Activated gamma-delta T cell treated with anti-CD3 and anti-CD28 coated beads, Interleukin-2, amount 50 U/mL, for 16 hours (primary cell): ENCODE measurements at places on chromosomes 1 and 21.

DNA sequence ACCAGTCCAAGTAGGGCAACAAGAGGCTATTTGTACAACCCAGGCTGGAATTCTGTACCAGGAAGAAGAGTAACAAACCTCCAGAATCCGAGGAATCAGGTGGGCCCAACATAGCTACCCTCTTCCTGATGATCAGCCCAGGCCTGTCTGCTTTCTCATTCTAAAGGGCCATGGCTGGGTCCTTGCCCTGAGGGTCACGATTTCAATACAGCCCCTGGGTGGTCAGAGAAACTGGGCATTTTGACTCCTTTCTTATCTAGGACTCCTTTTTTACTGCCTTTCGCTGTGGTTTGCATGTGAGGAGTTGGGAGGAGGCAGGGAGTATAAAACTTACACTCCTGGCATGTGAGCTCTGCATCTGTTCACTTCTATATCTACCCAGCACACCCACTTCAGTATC is 164.9 kb upstream of the COA6 start:
- DNase-seq: no peak

GRCh38 chr1:15103211-15103610 is 50.3 kb upstream of the TMEM51 start:
- DNase-seq: no peak

DNA sequence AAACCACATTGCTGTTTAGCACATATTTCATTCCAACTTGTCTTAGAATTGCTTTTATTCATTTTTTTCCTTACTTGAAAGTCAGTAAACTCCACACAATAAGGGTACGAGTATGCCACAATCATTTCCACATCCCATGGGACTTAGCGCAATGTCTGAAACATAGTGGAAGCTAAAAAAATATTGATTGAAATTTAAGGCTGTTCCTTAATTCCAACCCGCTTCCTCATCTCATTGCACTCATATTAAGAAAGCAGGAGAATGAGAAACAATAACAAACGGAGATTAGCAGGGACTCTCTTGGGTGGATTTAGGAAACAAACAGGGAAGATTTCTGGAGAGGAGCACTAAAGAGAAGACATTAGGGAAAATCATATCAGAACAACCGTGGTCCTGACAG is 39.3 kb upstream of the RGS4 start:
- DNase-seq: no peak

DNA sequence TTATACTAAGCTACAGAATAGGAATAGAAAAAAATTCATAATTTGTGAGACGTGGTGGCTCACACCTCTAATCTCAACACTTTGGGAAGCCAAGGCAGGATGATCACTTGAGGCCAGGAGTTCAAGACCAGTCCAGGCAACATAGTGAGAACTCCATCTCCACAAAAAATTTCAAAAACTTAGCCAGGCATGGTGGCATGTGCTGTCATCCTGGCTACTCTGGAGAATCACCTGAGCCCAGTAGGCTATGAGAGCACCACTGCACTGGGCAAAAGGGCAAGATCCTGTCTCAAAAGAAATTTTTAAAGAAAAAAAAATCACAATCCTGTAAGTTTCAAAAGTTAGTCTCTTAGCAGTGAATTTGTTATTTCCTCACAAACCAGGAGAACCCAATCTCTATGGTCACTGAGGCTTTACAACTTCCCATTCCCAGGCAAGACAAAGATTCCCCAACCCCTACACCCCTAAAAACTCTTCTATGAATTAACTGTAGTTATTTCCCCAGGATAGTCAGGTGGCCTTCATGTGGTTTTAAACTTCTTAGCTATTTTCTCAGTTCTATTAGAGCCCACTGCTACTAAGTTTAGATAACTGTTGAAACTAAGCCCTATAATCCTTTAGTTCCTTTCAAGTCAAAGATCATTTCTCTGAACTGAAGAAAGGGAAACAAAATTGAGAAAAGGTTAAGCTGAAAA is 74.5 kb downstream of the FOXJ3 start:
- no peak for DNase-seq

DNA sequence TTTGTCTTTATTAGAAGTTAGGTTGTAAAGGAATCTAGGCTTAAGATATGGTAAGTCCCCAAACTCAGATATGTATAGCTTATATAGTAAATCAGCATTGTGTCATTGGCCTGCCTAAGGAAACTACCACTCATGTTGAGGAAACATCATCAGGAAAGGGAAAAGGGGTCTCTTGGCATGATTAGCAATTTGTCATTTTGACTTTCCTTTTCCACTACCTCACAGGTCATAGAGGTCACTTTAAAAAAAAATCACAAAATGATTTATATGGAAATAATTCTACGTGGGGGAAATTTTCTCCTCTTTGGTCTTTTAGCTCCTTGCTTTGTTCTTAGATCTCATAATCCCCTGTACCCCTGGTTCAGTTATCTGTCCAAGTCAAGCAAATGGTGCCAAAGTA is 213.5 kb downstream of the RPS6KC1 start:
- no peak for DNase-seq

DNA sequence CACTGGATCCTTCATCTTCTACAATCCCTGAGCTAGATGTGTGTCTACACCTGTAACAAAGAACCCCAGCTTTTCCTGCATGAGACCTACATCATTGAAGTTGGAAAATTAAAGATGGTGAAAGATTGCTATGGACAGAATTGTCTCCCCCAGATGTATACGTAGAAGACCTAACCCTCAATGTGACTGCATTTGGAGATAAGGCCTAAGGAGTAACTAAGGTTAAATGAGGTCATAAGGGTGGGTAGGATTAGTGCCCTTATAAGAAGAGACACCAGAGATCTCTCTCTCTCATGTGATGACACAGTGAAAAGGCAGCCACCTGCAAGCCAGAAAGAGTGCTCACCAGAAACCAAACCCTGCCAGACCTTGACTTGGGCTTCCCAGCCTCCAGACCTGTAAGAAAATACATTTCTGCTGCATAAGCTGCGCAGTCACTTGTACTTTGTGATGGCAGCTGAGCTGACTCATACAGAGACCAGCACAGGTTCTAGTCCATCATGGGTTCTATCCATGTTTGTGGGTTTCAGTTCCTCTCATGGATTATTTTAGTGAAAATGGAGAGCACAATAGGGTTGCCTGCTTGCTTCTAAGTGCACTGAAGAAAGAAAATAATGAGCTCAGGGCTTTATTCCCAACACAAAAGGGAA is 180.8 kb downstream of the TPR start:
- DNase-seq: no peak

DNA sequence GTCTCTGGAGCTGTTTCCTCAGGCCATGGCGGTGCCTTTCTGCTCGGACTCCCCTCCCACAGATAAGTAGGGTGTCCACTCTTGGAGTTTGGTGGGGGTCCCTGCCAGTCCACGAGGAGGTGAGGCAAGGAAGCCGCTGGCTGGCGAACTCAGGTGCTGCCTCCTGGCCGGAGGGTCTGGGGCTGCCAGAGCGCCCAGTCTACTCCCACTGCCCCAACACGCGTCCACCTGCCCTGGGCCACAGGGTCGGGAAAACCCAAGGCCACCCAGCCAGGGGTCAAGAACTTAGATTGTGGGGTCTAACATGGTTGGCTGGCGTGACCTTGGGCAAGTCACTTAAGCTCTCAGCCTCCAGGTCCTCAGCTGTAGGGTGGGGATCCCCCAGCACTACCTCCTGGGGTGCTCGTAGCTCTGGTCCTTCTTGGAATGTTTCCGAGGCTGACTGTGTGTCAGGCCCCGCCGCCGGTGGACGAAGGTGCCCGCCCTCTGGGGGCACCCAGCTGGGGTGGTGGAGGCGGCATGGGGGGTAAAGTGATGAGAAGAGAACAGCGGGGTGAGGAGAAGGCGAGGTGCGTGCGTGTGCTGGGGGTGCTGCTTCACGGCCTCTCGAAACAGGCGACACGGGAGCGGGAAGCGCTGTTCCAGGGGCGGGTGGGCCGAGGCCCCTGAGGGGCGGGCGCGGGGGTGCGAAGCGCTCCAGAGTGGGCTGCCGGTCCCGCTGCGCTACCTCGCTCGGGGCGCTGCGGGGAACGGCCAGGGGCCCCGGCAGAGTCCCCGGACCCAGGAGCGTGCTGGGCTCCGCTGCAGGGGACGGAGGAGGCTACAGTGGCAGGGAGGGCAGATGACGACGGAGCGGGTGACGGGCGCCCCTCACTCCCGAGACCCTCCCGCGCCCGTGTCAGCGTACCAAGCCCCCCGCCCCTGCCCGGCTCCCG is 1.2 kb downstream of the SH2D5 start:
- DNase-seq: no peak

DNA sequence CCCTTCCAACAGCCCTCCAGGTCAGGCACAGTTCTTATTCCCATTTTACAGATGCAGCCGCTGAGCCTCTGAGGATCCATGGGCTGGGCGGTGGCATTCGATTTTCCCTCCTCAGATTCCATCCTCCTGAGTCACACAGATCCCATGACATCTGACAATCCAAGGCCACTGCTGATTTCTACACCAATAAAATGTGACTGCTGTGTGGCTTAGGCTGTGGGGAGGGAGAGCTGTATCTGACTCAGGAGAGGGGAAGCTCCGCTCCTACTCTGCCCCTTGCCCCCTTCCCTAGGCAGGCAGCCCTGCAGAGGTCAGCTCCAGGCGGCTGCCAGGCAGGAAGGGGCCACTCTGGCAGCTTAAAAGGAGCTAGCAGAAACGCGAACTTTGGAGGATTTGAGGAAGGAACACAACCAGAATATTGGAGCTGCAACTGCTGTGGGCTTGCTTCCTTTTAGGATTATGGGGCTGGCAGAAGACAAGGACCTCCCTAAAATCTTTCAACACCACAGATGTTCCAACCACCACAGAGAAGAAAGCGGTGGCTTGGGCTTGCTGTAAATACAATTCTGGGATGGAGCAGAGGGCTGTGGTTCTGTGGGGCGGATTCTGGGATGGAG is 50.0 kb downstream of the MRPL37 start:
- DNase-seq: no peak

DNA sequence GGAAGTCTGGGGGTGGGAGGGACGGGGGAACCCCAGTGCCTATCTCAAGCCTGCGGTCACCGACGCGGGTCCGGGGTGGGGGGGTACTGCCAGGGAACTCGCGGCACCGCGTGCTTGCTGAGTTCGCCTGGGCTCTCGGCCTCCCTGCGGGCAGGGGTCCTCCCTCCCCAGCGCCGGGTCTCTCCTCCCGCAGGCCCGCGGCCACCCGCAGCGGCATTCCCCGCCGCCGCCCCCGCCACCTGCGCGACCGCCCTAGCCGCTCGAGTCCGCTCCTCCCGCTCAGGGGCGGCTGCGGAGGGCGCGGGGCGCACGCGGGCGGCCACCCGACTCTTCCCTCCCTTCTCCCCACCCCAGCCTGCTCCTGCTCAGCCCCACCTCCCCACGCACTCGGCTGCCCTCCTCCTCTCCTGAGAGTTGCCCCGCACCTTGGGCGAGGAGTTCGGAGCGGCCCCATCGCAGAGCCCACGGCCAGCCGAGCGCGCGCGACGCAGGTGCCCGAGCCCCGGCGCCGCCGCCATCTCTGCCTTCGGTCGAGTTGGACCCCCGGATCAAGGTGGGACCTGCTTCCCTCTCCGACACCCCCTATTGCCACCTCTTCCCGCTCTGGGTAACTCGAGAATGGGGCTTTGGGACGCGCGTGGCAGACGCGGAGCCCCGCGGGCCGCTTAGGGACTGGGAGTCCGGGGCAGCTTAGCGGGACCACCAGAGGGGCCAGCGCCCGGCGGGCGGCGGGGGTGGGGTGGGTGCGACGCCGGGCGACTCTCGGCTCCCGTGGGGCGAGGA is 105.0 kb downstream of the LEPR start:
- DNase-seq: no peak

DNA sequence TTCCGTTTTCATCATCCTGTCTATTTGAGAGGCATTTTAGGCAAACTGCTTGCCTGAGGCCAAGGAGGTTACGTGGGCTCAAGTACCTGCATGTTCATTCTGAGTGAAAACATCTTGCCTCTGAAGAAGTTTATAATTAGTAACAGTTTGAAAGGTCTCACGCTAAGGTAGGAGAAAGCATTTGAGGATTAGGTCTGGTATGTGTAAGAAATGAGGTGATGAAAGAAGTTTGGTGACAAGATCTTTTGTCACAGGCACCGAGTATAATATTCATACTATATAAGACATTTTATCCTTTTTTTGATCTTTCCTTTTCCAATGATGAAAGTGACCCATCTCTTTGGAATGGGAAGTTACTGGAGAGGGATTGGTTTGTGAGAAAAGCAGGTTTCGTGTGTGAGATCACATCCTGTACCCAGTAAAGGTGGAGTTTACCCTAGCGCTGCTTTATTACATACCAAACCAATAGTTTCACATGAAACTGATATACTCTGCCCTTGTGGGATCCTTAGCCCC is 98.7 kb upstream of the PDC start:
- no peak for DNase-seq

DNA sequence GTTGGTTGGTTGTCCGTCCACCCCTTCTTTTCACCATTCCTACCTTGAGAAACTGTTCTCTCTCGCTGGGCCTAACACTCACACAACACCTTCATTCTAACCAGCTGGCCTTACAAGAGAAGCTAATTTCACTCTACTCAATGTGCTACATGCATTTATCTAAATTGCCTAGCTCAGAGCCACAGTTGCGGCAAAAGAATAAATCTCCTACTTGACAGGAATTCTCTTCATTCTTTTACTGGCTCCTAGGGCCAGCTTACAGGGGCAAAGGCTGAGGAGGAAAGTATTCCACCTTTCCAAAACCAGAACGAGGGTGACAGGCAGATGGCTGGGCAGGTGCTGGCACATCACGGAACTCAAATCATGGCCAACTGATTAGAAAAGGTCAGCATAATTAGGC is 6.5 kb downstream of the F3 start:
- no peak for DNase-seq
